NCI-H345 (cell line): ENCODE measurements at places on chromosomes 3 and 15.

DNA sequence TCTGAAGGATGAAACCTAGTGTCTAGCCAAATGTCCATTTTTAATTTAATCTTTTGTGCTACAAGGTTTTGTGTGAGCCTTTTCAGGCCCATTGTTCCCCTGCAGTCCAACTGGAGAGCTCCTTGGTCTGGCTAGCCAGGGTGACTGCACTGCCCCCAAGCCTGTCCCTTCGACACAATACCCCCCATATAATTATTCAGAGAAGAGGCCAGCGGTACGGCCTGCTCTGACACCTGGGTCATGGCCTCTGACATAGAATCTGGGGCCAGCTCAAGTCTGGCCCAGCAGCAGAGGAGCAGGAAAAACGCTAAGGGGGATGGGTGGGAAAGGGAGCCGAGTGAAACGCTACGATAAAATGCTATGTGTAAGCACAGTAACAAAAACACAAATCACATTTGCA is 64.2 kb upstream of the PYGO1 start:
- no peak for DNase-seq

- DNase-seq: no peak
Observed at GRCh38 chr3:126338790-126339288, 18.4 kb downstream of the KLF15 start.

GRCh38 chr3:131356006-131356595 is 25.5 kb upstream of the NUDT16 start:
- no peak for DNase-seq

DNA sequence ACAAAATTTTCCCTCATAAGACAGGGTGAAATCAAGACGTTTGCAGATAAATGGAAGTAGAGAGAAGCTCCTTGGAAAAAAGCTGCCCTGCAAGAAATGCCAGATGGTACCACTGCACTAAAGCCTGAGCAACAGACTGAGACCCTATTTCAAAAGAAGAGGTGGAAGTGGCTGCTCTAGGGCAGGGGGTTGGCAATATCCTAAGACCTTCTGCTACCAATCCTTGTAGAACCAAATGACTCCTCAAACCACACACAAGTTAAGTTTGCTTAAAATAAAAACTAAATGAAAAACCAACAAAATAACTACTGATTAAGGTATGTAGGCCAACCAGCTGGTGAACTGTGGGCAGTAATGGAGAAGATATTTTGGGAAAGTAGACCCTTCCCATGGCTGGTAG is 21.3 kb downstream of the RAB43 start:
- no peak for DNase-seq

DNA sequence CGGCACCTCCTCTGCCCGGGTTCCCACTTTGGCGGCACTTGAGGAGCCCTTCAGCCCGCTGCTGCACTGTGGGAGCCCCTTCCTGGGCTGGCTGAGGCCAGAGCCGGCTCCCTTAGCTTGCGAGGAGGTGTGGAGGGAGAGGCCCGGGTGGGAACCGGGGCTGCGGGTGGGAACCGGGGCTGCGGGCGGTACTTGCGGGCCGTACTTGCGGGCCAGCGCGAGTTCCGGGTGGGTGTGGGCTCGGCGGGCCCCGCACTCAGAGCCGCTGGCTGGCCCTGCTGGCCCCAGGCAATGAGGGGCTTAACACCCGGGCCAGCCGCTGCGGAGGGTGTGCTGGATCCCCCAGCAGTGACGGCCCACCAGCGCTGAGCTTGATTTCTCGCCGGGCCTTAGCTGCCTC is 14.4 kb upstream of the DAPK2 start:
- no peak for DNase-seq

- DNase-seq: peak; percentile 53
Observed at GRCh38 chr15:58066042-58066867, 744 bp upstream of the ALDH1A2 start.
